ENCODE measurements at places on chromosomes 2 and 18.

DNA sequence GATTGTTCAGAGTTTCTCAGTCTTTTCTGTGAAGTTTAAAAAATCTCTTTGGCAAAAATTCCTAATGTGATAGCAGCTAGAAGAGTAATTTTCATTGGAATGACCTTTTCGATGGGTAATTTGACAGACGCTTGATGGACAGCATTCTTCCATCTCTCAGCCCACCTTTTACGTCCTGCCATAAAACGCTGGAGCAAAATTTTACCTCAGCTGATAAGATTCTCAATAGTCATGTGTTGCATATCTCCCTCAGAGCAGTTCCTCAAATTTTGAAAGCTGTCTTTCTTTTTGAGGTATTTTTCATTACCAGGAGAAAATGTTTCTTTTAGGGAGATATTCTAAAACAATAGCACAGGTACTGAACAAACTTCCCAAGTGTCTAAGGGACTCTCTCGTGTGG is 441.4 kb downstream of the PARD3B start:
- no peak for DNase-seq

DNA sequence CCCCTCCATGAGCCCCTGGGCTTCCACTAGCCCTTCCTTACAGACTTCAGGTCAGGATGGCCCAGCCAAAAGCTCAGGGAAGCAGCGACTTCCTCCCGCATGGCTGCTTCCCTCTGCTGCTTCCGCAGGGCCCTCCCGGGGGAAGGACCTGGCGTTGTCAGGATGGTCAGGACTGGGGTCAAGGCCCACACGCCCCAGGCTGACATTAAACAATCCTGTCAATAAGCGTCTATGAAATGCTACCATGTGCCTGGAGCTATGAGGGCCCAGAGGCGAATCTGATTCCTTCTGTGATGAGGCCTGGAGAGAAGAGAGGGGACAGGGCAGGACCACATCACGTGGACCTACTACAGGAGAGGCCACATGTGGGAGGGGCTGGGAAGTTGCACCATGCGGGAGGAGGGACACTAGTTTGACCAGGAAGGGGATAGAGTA is 17.3 kb downstream of the CYS1 start:
- no peak for DNase-seq

GRCh38 chr2:85945586-85945985 is 56.8 kb upstream of the ST3GAL5 start:
- DNase-seq, result no peak

- no peak for DNase-seq
These were observed 94.6 kb downstream of the PHLPP1 start for GRCh38 chr18:62809900-62810299.

DNA sequence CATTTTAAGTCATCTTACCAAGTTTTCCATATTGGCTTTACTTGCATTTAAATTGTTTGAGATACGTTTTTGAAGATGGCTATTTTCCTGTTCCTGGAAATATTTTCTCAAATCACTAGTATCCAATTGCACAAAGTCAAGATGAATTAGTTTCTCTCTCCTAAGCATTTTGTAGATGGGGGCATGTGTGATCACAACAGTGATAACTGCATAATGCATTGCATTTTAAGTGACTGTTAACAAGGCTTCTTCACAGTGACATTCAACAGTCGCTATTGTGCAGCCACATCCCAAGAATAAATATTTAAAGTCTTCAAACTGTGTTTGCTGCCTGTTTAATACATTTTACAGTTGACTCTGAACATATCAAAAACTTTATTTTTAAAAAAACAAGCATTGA is 694.2 kb upstream of the CDH7 start:
- DNase-seq, result no peak

- peak; percentile 13 for DNase-seq
These were observed 3.2 kb downstream of the UBE2E3 start for GRCh38 chr2:180983468-180984242.

- no peak for DNase-seq
These were observed 477.8 kb upstream of the ETAA1 start for GRCh38 chr2:66919286-66919685.

- DNase-seq, result no peak
These were observed 57.2 kb downstream of the SOX11 start for GRCh38 chr2:5749347-5749746.

DNA sequence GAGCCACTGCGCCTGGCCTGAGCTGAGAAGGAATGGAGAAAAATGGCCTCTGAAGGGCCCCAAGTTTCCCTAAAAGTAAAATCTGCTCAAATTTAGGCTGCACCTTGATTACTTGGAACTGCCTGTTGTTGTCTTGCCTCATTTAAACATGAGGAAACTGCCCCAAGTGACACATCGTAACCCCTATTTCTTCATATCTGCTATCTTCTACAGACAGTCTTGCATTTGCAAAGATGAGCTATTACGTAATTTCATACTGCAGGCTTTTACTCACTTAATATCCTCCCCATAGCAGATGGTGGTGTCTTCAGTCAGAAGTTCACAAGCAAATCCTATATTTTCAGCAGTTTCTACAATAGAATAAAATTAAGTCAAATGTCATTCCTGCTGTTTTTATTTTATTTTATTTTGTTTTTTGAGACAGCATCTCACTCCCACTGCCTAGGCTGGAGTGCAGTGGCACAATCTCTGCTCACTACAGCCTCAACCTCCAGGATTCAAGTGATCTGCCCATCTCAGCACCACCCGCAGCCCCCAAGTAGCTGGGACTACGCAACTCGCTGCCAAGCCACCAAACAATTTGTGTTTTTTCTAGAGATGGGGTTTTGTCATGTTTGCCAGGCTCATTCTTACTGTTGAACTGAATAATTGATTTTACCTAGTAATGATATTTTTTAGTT is 45.3 kb upstream of the NARS1 start:
- DNase-seq, result no peak

GRCh38 chr2:206890179-206890578 is 49.1 kb upstream of the CPO start:
- DNase-seq, result no peak

DNA sequence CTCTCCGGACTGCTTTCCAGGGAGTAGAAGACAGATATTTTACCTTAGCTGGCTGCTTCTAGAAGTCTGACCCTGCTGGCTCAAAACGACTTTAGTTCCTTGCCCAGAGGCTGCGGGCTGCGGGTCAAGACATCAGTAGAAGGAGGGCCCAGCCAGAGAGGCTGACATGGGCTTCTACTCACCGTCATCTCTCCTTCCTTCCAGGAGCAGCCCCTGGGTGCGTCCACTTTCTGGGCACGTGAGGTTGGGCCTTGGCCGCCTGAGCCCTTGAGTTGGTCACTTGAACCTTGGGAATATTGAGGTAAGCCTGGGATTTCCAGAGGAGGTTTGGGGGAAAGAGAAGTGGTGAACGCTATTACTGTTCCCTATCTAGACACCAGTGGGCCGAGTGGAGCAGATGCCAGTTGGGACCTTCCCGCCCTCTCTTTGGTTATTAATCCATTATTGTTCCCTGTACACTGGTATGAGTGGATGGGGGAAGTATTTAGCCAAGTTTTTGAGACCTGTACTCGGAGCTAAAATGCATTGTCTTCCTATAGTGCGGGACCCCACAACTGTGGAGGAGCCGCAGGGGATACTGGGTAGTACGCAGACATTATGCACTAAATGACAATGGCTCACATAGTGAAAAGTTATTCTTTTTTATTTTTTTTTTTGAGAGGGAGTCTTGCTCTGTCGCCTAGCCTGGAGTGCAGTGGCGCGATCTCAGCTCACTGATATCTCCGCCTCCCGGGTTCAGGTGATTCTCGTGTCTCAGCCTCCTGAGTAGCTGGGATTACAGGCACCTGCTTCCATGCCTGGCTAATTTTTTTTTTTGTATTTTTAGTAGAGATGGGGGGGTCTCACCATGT is 26.3 kb upstream of the CASP8 start:
- DNase-seq, result peak; percentile 40

Measured in stimulated activated naive CD8-positive, alpha-beta T cell treated with anti-CD3 and anti-CD28 coated beads, Interleukin-15, Interleukin-2, amounts not matched to agents 100 U/mL and 50 U/mL, for 24 hours (primary cell).